ENCODE measurements at places on chromosomes 5 and 9.

- H3K4me3 ChIP-seq, result no peak overlapping the region
- peaks cover 10% of the 10 kb centered on the region for H3K27me3 ChIP-seq
- H3K27ac ChIP-seq, result no peak overlapping the region
- H3K4me1 ChIP-seq, result no peaks in the 10 kb centered on the region
Measured at GRCh38 chr9:84703793-84704192, 34.3 kb downstream of the NTRK2 start.

DNA sequence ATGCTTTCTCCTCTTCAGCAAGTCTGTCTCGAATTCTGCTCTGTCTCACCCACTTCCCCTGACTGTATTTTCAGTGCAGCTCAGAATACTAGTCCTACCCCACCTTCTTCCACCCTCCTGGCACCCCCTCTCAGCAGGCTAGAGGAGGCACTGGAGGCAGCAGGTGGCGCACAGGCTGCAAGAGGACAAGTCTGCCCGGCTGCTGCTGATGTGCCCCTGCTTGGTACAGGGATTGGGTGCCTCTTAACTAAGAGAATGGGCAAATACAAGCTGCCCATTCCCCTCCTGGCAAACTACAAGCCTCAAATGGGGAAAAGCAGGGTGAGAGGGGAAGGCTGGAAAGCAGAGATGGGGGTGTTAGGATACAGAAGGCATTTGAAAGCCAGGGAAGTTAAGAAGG, 5.1 kb downstream of the TLN1 start:
- DNase-seq, result peak; percentile 69
- H3K4me1 ChIP-seq, result peaks cover 9% of the 10 kb centered on the region
- peak overlapping the region; percentile 72 for H3K27ac ChIP-seq
- H3K4me3 ChIP-seq, result peak overlapping the region; percentile 6
- H3K36me3 ChIP-seq, result peaks cover 30% of the 10 kb centered on the region

- H3K27me3 ChIP-seq, result no peaks in the 10 kb centered on the region
- DNase-seq, result no peak
- no peaks in the 10 kb centered on the region for H3K4me1 ChIP-seq
- no peak overlapping the region for H3K27ac ChIP-seq
- H3K36me3 ChIP-seq, result no peaks in the 10 kb centered on the region
Measured at GRCh38 chr5:12691330-12691729, 787.1 kb upstream of the CTNND2 start.

DNA sequence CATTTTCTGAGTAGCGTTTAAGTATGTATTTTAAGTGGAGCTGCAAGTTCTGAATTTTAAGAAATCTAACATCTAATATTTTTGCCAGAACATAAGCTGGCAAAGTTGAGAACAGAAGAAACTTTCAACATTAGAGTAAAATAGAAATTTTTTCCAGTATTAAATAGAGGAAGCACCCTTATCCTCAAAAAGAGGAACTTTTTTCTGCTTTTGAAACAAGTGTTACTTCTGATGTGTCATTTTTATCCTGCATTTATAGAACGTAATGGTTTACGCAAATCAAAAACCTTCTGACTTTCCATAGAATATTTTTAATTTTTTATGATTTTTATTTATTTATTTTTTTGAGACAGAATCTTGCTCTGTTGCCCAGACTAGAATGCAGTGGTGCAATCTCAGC, 21.8 kb downstream of the ZBED3 start:
- no peak overlapping the region for H3K4me3 ChIP-seq
- peaks cover 37% of the 10 kb centered on the region for H3K36me3 ChIP-seq
- H3K27me3 ChIP-seq, result no peaks in the 10 kb centered on the region

GRCh38 chr9:71796100-71796767, 27.9 kb upstream of the CEMIP2 start:
- H3K27ac ChIP-seq, result peak overlapping the region; percentile 72
- H3K4me1 ChIP-seq, result peaks cover 59% of the 10 kb centered on the region
- no peaks in the 10 kb centered on the region for H3K36me3 ChIP-seq
- no peaks in the 10 kb centered on the region for H3K27me3 ChIP-seq

- H3K27ac ChIP-seq, result no peak overlapping the region
- no peaks in the 10 kb centered on the region for H3K36me3 ChIP-seq
- no peaks in the 10 kb centered on the region for H3K4me1 ChIP-seq
- no peak overlapping the region for H3K4me3 ChIP-seq
Measured at GRCh38 chr5:140000332-140000731, 42.8 kb downstream of the NRG2 start.

DNA sequence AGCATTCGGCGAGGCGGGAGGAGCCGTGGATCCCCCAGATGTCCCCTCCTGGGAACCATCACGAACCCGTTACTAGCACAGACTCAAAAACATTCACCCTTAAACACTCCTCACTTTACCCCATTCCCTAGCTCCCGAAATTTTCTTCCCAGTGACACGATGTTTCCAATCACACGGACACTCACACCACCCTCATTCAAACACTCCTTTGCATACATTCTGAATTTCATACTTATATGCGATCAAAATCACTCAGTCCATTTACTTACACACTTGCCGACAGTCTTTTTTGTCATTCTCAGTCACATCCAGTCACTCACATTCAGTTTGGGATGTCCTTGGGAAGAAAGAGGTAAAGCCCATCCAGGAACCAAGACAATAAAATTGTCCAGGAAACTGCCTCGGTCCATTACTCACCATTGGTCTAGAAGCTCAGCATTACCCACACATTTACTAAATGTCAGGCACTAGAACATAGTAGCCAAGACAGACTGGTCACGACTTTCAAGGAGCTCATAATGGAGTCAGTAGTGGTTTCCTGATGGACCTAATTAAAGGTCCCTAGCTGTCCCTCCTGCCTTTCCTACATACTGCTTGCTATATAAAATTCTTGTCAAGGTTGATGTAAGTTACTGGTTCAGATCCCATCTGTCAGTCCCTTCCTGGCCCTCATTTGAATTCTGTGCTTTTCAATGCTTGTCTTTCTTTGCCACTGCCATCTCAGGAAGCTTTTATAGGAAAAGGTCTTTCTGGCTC, 574 bp downstream of the SLC35A4 start:
- no peaks in the 10 kb centered on the region for H3K27me3 ChIP-seq
- peak overlapping the region; percentile 88 for H3K4me3 ChIP-seq
- H3K36me3 ChIP-seq, result peaks cover 30% of the 10 kb centered on the region

GRCh38 chr5:171442287-171443042, 23.0 kb downstream of the FGF18 start:
- no peaks in the 10 kb centered on the region for H3K36me3 ChIP-seq
- DNase-seq, result no peak
- H3K27me3 ChIP-seq, result no peaks in the 10 kb centered on the region
- H3K27ac ChIP-seq, result no peak overlapping the region

- H3K4me3 ChIP-seq, result no peak overlapping the region
- H3K36me3 ChIP-seq, result no peaks in the 10 kb centered on the region
- H3K27ac ChIP-seq, result no peak overlapping the region
Measured at GRCh38 chr9:138101444-138102234, 224.1 kb downstream of the CACNA1B start.

DNA sequence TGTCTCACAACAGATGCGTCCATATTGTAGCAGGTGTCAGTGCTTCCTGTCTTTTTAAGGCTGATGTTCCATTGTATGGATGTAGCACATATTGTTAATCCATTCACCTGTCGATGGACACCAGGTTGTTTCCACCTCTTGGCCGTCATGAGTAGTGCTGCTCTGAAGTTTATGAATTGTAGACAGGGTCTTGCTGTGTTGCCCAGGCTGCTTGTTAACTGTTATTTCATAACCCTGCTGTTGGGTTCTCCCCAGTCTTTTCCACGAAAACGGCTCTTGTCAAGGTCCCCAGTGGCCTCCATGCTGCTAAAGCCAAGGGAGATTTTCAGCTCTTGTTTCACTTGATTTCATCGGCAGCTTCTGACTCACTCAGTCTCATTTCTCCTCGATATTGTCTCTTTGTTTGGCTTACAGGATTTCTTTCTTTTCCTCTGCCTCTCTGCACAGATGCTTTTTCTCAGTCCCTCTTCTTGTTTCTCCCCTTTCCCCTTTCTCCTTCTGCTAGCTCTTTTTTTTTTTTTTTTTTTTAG, 12.1 kb upstream of the PSD2 start:
- H3K27me3 ChIP-seq, result peaks cover 9% of the 10 kb centered on the region
- no peaks in the 10 kb centered on the region for H3K36me3 ChIP-seq
- DNase-seq, result no peak
- H3K4me1 ChIP-seq, result no peaks in the 10 kb centered on the region
- H3K27ac ChIP-seq, result no peak overlapping the region

GRCh38 chr9:8136477-8136876, 336.9 kb upstream of the DMAC1 start:
- H3K27ac ChIP-seq, result no peak overlapping the region
- DNase-seq, result no peak
- no peaks in the 10 kb centered on the region for H3K36me3 ChIP-seq
- no peaks in the 10 kb centered on the region for H3K27me3 ChIP-seq
- no peaks in the 10 kb centered on the region for H3K4me1 ChIP-seq

DNA sequence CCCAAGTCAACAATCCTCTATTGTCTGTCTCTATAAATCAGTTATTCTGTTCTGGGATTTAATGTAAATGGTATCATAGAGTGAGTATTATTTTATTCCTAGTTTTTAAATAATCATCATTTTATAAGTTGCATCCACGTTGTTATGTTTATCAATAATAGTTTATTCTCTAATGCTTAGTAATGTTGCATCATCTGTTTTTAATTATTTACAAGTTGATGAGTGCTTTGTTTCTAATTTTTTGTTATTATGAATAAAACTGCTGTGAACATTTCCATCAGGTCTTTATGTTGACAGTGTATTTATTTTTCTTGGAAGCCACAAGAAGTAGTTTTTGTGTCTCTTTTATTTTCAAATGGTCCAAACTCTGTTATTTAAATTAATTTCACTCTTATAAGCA, 1201.2 kb upstream of the CDH6 start:
- no peaks in the 10 kb centered on the region for H3K4me1 ChIP-seq
- no peak overlapping the region for H3K4me3 ChIP-seq
- no peaks in the 10 kb centered on the region for H3K27me3 ChIP-seq
- H3K27ac ChIP-seq, result no peak overlapping the region
